ENCODE measurements at places on chromosomes 6 and 20. TPM values are rescaled to one million over a fixed set of nuclear protein-coding genes. Genes with fewer than 3 reads are reported as not detected.

Gene SLC25A27
- 23.8 TPM for total RNA-seq

Gene C6orf15
- not detected for total RNA-seq

Gene GPR63
- total RNA-seq: 0.19 TPM

Gene CPNE5
- total RNA-seq: 0.19 TPM

Gene PSMA7
- 355 TPM for total RNA-seq

Gene SLC24A3
- 7.5 TPM for total RNA-seq

Gene FOXQ1
- total RNA-seq: 0.44 TPM

Gene TSPYL1
- total RNA-seq: 38.2 TPM

Gene PLCB1
- 14.1 TPM for total RNA-seq

Gene THBS2
- 43.5 TPM for total RNA-seq

Gene EMILIN3
- total RNA-seq: not detected

Gene TULP1
- not detected for total RNA-seq

Gene TAGAP
- total RNA-seq: 0.57 TPM

Gene IRF4
- total RNA-seq: 4.5 TPM

Gene FNDC1
- 2.8 TPM for total RNA-seq

Gene PXDC1
- total RNA-seq: 116 TPM

Gene KCNG1
- not detected for total RNA-seq

Measured in subcutaneous adipose tissue (tissue), 4 donors.